Esophagus mucosa (tissue), 1 donor: ENCODE measurements at places on chromosomes 7 and 10.

- no peak for ATAC-seq
These were observed 292.2 kb upstream of the TAC1 start for GRCh38 chr7:97439637-97440214.

DNA sequence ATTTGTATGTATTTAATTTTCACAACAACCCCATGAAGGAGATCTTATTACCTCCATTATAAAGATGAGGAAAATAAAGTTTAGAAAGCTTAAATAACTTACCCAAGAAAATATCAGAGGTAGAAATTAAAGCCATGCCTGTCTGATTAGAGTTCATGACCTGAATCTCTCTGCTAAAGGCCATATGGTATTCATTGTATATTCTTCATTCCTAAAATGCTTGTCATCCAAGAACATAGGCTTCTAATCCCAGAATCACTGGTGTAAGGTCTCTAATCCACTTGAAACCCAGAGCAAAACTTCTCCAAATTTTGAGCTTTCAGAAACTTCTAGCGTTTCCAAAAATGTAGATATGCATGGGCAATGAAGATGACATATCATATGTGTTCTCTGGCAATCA lies 72.3 kb upstream of the YAE1 start:
- ATAC-seq = no peak

DNA sequence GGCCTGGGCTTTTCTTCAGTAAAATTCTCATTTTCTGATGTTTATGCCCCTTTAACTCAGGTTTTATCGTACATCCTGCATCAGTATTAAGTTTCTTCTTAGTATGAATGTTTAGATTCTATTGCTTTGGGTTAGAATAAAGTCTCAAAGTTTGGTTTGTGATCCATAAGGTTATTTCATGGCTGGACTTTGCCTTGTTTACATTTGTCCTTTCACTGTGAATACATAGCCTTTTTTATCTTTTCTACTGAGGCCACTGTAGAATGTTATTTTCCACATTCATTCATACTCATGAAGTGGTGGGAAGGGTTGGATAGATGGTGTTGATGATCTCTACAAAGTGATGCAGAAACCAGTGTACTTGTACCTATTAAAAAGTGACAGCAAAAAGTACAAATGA lies 59.8 kb downstream of the CCSER2 start:
- no peak for ATAC-seq

DNA sequence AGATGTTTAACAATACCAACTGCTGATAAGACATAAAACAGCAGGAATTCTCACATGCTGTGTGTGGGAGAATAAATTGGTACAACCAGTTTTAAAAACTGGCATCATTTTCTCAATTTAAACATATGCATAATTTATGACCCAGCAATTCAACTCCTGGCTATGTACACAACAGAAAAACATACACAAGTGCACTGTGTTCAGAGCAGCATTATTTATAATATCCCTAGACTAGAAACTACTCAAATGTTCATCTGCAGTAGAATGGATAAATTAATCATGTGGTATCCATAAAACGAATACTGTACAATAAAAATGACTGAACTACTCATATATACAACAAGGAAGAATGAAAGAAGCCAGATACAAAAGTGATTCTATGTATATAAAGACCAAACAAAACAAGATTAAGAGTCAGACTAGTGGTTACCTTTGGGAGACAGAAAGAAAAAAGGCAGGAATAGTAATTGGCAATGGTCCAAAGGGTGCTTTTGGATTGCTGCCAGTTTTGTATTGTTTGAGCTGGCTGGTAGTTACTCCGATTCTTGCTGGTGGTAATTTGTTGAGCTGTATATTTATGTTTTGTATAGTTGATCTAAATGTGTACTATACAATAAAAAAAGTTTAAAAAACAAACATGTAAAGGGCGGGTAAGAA lies 306.0 kb downstream of the TFEC start:
- no peak for ATAC-seq

- no peak for ATAC-seq
These were observed 95.7 kb downstream of the ELAPOR2 start for GRCh38 chr7:86963599-86964230.

- ATAC-seq = no peak
These were observed 27.1 kb upstream of the CC2D2B start for GRCh38 chr10:95880704-95881103.

GRCh38 chr7:93620057-93620456 lies 45.5 kb upstream of the CALCR start:
- no peak for ATAC-seq

GRCh38 chr10:130364631-130365411 lies 228.6 kb downstream of the GLRX3 start:
- ATAC-seq = no peak

DNA sequence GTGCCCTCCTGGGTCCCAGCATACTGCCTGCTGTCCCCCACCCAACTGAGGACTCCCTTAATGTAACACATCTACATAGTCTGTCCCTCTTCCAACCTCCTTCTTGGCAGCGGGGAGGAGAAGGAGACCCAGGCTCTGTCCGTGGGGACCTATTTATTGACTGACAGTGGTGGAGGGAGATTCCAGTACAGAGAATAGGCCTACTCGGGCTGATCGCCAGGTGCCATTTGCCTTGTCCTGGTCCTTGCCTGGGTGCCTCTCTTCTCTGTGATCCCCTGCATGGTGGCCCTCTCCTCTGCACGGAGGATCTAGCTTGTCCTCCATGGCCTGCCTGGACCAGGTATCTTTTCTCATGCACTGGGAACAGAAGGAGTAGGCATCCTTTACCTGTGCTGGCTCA lies 17.0 kb downstream of the GHRHR start:
- ATAC-seq = no peak

DNA sequence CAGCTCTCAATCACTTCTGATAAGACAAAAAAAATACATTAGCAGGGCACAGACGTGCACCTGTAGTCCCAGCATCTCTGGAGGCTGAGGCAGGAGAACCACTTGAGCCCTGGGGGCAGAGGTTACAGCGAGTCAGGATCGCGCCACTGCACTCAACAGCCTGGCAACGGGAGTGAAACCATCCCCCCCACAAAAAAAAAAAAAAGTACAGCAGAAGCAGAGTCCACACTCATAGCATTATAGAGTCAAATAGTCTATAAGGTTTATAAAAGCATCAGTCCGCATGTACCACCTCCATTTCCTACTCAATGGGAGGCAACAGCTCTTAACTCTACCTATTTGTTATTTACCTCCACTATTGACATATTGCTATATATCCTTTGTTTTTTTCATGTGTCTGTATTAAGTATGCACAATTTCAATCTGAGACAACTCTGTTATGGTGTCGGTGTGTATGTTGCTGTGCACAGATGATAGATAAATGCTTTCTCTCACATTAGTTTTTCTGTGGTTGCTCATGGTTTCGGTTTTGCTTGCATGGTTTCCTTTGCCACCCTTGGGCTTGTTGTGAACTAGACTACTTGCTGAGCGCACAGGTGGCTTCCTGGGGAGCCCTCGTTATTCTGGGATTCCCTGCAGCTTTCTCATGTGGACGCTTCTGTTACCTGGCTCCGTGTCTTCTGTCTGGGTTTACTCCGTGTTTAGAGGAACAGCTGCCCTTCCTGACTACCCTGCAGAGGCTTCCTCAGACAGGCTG lies 40.4 kb downstream of the PROSER2 start:
- ATAC-seq = no peak

DNA sequence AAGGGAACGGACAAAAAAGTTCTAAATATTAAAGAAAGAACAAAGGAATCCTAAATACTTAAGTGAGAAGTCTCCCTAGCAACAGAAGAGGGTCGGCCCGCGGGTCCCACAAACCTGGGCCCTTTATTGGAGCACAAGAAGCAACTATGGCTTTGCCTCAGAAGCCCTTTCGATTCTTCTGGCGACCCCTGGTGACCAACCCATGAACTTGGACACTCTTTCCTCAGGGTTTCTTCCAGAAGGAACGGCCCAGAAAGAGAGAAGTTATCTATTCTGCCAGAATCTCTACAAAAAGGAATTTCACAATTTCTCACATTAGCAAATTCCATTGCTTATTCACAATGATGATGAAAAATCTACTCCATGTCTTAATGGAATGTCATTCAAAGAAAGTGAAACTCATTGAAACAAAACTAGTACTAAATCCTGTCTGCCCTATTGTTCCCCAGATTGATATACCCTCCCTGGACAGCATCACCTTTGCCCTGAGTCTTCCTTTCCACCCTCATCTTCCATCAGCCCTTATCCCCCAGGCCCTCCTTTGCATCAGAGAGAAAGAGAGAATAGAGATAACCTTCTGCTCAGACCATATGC lies 43.7 kb downstream of the CPVL start:
- ATAC-seq = no peak

DNA sequence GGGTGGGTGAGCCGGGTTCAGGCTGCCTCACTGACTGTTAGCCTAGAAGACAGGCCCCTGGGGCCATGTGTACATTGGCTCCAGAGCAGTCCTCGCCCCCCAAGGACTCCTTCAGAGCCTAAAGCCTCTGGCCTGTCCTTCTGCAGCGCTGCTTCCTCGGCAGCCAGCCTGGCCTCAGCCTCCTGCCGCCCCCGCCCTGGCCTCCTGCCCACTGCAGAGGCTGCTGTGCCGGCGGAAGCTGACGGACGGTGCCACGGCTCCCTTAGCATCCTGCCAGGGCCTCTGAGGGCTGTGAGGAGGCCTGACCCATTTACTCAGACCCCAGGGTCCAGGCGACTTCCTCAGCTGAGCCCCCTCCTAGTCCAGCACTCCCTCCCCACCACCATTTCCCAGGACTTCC lies 4.9 kb downstream of the SRRM3 start:
- no peak for ATAC-seq

DNA sequence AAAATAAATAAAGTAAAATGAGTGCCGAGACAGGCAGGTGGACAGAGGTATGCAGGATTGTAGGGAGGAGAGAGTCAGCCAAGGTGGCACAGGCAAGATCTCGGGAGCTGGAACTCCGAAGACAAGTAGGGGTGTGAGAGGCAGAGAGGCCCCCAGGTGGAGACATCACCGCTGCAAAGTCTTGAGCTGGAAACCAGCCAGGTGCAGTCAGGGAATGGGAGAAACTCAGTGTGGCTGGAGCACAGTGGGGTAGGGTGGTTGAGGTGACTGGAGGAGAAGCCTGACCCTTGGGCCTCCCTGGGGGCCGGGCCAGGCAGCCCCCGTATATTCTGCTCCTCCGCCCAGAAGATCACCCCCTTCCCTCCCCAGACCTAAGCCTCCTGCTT lies 4.2 kb downstream of the EPHB4 start:
- ATAC-seq = no peak

GRCh38 chr10:60893231-60893630 lies 50.8 kb downstream of the RHOBTB1 start:
- ATAC-seq = no peak

DNA sequence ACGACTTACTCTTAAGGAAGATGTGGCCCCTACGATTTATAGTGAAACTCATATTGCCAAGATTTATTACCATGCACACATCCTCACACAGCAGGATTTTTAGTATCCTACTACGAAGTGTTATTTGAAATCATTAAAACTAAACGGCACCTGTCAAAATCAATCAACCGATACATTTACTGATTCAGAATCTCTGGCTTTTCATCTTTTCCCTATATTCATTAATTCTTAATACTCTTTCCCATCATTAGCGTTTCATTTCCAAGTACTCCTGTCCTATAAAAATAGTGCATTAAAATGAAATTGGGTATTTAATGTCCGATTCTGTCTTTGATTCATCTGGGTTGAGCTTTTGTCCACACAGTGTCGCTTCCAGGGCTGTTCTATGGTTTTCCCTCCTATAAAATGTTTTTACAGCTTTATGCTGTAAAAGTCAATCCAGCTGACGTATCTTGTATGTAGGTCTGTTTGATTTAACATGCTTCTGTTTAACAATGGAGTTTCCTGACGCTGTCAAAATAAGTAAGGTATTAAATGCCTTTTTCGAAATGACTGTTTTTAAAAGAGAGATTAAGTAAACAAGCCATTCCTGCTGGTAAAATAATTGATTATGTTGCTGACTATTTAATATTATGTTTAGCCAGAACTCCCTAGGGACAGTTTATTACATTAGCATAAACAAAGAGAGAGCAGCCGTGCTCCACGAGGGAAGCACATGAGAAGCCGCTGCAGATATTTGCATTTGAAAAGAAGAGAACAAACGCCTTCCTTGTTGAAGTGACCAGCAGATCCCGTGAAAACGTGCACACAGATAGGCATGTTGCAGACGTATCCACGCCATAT lies 22.3 kb upstream of the SFMBT2 start:
- no peak for ATAC-seq

DNA sequence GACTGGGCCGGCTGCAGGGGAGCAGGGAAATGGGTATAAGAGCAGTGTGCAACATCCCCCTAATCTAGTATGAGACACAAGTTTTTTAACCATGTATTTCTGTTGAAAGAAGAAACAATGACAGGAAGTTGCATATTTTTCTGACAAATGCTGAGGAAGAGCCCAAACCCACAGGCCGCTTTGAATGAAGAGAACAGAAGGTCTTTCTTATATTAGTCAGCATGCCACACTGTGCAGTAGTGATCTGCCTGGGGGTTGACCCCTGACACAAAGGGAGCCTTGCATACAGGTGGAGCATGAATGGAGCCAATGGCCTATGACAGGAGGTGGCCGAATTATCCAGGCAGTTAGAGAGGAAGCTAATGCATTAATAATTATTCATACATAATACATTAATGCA lies 518.3 kb downstream of the PLXDC2 start:
- no peak for ATAC-seq
